ENCODE measurements at places on chromosomes 5 and 9. TPM values are rescaled to one million over a fixed set of nuclear protein-coding genes. Genes with fewer than 3 reads are reported as not detected.

The DNAI1 gene
- total RNA-seq = 0.66 TPM

DNA sequence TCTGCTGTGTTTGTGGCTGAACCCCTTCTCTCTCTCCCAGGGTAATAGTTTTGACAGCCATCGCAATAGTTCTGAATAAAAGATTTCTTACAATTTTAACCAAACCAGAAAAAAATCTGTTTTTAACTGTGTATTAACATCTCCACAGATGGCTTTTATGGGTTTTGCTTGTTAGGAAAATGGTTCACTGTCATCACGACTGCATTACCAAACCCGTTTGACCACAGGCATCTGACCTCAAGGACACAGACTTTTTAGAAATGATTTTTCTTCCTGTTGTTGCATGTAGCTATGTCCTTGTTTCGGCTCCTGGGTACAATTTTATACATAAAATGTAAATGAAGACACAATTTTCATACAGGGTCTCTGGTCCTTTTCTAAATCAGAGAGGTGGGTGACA, 316.1 kb downstream of the IRX1 start:
- H3K4me1 ChIP-seq = peaks cover 13% of the 10 kb centered on the region
- DNase-seq = no peak
- H3K27ac ChIP-seq = no peak overlapping the region
- no peaks in the 10 kb centered on the region for H3K36me3 ChIP-seq

DNA sequence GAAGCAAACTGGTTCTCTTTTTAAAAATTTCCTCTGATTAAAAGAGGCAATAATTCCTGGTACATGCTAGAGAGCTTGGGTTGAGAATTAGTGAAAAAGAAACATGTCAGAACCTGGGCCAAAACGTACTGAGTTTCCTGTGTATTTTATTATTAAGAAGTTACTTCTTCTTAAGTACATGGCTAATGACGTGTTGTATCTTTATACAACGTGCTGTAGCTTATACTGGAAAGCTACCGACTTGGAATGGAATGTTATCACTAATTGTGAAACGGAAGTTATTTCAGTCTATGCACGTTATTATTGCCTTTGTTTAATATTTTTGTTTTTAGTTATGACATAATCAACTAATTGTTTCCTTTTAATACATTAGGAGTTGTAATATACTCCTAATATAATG, 43.1 kb downstream of the ZNF366 start:
- H3K4me1 ChIP-seq = peaks cover 18% of the 10 kb centered on the region
- H3K36me3 ChIP-seq = no peaks in the 10 kb centered on the region

DNA sequence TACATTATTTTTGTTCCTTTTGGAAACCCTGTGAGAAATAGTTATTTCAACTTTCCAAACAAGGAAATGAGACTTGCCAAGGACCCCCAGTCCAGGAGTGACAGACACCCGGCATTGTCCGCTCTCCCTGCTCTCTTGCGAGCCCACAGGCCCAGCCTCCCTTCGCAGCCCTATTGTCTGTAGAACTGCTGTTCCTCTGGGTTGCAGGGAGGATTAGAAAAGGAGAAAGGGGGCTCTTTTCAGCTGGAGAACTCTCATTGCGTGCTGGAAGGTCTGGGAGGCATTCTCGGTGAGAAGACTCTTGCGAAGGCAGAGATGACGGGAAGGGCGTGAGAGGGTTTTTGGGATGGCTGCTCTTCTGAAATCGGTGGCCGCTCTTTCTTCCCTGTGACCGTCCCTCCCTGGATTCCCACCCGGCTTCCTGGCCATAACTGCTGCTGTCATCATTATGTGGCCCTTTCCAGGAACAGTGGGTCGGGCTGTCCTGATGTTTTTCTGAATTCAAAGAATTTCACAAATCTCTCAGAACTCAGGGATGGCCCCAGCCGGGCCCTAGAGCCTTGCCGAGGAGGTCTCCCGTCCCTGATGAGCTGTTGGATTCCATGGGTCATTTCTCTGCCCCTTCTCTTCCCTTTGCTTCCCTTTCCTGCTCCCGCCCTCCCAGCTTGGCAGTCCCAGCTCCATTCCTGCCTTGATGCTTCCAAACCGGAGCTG, 29.8 kb downstream of the STC2 start:
- H3K27ac ChIP-seq = no peak overlapping the region
- no peaks in the 10 kb centered on the region for H3K4me1 ChIP-seq
- H3K4me3 ChIP-seq = no peak overlapping the region
- DNase-seq = no peak
- H3K27me3 ChIP-seq = no peaks in the 10 kb centered on the region

DNA sequence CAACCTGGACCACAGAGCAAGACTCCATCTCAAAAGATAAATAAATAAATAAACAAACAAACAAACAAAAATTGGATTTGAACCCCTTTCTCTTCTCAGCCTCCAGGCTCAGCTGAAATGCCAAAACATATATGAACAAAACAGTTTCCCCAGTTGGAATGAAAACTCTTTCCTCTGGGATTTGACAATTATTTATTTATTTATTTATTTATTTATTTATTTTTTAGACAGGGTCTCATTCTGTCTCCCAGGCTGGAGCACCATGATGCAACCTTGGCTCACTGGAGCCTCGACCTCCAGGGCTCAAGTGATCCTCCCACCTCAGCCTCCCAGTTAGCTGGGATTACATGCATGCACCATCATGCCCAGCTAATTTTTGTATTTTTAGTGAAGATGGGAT, 6.0 kb upstream of the STXBP1 start:
- H3K4me1 ChIP-seq = peaks cover 16% of the 10 kb centered on the region
- H3K4me3 ChIP-seq = no peak overlapping the region
- H3K36me3 ChIP-seq = no peaks in the 10 kb centered on the region
- H3K27ac ChIP-seq = no peak overlapping the region
- H3K27me3 ChIP-seq = no peaks in the 10 kb centered on the region

DNA sequence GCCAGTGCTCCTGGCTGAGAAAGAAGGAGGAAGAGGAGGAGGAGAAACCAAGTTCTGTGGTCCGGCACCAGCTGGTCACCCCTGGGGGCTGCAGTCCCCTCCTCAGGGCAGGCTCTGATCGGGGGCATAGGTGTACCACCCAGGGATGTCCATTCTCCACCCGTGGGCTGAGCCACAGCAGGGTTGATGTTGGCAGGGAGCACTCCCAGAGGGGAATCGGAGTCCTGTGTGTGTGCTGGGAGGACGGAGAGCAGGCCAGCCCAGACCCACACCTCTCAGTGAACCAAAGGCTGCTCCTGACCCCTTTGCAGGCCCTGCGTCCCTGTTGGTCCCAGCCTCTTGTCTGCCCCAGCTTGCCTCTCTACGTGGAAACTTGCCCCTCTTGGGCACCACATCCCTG, 4.6 kb upstream of the ADAMTSL2 start:
- DNase-seq = no peak
- no peak overlapping the region for H3K4me3 ChIP-seq
- no peak overlapping the region for H3K27ac ChIP-seq
- H3K36me3 ChIP-seq = no peaks in the 10 kb centered on the region
- peaks cover 68% of the 10 kb centered on the region for H3K27me3 ChIP-seq

DNA sequence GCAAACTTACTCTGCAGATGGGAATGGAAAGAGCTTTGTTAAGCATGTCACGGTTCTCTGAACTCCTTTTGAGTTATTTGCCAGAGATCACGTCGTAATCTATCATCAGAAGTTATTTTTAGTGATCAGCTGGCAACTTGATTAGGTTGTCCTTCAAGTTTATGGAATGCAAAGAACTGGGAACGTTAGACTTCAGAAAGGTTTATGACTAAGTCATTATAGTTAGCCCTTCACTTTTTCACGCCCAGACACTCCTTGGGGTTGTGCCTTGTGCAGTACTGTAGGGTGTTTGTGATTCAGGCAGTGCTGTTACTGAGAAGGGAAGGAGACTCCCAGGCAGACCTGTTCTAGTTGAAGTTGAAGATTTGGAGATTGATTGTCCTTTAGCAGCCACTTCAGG, 26.8 kb upstream of the PHF2 start:
- H3K4me3 ChIP-seq = no peak overlapping the region
- no peaks in the 10 kb centered on the region for H3K36me3 ChIP-seq
- H3K27me3 ChIP-seq = no peaks in the 10 kb centered on the region
- H3K27ac ChIP-seq = no peak overlapping the region
- H3K4me1 ChIP-seq = no peaks in the 10 kb centered on the region
- no peak for DNase-seq

Measured in tibial nerve (tissue), 4 donors.